ENCODE measurements at places on chromosomes 13 and 19.

DNA sequence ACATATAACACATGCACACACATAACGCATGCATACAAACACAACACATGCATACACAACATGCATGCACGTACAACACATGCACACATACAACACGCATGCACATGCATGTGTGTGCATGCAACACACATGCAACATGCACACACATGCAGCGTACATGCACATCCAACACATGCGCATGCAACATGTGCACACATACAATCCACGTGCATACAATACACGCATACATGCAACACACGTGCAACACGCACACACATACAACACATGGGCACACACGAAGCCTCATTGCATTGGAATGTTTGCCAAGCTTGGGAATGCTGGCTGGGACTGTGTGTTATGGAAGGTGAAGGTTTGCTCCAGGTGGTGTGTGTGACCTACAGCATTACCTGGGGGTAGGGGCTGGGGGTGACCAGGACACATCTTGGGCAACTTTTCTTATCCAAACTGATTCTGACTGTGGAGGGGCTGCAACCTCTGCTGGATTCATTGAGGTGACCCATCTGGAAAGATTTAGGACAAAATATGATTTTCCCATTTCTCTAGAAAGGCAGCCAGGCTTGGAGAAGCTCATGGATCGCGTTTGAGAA is 58.9 kb downstream of the SPACA7 start:
- no peak for DNase-seq

- DNase-seq: no peak
These were observed 884.2 kb downstream of the DIAPH3 start for GRCh38 chr13:59279576-59279975.

DNA sequence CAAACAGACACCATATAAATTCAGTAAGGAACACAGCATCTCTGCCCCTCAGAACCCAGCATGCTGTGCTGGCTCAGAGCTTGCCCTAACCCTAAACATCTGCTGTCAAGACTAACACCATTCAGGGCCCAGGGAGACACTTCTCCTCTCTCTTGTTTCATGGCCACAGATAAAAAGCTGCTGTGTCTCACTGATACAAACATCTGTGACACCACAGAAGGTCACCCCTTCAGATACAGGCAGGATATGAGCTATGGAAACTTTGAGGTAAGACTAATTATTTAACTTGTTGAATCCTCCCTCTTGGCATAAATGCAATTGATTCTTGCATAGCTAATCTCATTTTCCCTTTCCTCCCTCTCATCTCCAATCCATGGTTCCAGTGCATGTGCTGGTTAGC is 61.6 kb upstream of the GPR12 start:
- no peak for DNase-seq

GRCh38 chr13:80458543-80458942 is 117.6 kb upstream of the SPRY2 start:
- no peak for DNase-seq

DNA sequence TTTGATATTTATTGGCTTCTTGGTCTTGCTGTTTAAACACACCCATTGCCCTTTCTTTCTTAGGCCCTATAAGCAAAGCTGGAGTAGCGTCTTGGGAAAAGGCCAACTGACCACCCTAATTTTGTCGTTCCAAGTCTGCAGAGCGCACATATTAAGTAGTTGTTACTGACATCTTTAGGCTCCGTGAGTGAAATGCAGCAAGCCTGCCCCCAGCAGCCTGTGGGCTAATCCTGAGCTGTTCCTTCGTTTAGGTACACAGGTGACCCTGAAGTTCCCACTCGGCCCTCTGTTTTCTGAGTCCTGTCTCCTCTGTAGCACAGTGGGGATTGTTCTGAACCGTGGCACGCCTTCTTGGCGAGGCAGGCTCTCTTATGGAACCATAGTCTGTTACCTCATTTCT is 170.5 kb downstream of the STK24 start:
- DNase-seq: no peak

DNA sequence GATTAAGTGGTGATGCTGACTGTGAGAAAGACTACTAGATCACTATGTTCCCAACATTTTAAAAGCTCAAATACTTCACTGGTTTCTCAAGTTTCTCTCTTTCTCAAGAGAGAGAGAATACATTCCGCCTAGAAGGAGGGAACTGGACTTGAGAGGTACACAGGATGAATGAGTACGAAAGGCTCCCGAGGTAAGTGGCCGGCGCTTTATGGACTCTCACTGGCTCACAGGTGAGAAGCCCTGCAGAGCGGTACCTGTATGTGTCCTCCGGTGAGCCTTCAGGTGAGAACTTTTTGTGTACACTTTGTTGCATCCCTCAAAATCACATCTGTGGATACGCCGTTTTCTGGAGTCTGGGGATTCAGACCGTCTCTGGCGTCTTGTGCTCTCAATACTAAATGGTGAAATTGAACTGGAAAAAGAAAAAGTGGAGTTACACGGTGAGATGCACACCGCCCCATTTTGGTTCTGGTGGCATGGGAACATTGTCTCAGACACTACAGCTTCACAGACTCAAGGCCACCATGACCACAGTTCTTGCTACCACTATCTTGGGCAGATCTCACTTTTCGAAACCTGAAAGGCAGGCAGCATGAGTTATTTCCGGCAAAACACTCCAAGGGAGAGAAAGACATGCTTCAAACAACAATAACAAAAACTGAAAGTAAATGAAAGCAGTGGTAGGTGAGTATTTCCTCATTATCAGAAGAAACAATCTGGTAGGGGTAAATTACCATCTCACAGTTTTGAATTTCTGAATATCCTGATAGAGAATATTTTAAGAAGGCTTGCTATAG is 418.9 kb downstream of the KLF12 start:
- DNase-seq: no peak

GRCh38 chr19:7288977-7289376 is 5.2 kb downstream of the INSR start:
- no peak for DNase-seq

DNA sequence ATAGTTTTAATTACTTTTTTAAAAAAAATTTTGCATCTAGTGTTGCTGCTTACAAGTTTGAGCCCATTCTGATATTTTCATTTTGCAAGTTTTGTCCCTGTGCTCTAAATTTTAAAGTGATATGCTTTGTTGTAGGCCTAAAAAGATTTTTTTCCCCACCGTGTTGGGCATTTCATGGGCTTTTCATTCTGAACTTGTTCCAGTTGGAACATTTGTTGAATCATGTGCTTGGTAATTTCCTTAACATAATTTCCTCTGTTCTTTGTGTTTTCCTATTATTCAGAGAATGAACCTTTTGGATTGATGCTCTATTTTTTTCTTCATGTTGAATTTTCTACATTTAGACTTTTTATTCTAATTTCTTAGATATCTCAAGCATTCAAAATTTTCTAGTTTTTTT is 206.4 kb upstream of the SPRY2 start:
- no peak for DNase-seq

- no peak for DNase-seq
These were observed 62.5 kb downstream of the TNFRSF19 start for GRCh38 chr13:23632741-23633140.

GRCh38 chr19:1237027-1237659 is 662 bp downstream of the CBARP start:
- DNase-seq: no peak

- DNase-seq: peak; percentile 32
These were observed 16.6 kb downstream of the MED4 start for GRCh38 chr13:48078251-48078656.

DNA sequence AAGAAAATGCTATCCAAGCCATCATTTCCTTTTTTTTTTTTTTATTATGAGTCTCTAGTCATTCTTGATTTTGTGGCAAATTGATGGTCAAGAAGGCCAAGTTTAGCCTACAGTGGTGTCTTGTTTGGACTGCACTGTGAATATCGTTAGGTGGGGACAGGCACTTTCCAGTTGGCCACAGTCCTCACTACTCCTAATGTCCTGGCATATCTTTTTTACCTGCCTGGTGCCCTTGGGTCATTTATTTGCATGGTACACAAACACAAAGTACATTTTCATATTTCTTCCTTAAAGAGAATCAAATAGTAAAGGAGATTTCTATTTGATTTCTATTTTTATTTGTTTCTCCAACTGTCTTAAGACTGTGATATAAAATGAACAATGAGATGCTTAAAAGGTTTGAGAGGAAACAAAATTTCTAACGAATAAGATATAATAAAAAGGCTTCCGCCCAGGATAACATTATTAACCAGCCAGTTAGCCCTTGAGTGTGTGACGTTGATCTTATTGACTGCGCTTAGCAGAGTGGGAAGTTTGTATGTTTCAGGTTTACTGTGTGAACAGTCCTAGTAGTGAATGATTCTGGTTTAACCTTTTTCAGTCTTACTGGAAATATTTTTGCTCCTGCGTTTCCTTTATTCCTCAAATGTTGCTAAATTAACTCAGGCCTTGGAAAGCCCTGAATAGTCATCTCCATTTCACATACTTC is 312.0 kb downstream of the ATP8A2 start:
- DNase-seq: no peak

GRCh38 chr19:40862785-40863184 is 12.5 kb upstream of the CYP2A6 start:
- DNase-seq: no peak

- DNase-seq: no peak
These were observed 334.6 kb downstream of the MYO16 start for GRCh38 chr13:108963846-108964600.

DNA sequence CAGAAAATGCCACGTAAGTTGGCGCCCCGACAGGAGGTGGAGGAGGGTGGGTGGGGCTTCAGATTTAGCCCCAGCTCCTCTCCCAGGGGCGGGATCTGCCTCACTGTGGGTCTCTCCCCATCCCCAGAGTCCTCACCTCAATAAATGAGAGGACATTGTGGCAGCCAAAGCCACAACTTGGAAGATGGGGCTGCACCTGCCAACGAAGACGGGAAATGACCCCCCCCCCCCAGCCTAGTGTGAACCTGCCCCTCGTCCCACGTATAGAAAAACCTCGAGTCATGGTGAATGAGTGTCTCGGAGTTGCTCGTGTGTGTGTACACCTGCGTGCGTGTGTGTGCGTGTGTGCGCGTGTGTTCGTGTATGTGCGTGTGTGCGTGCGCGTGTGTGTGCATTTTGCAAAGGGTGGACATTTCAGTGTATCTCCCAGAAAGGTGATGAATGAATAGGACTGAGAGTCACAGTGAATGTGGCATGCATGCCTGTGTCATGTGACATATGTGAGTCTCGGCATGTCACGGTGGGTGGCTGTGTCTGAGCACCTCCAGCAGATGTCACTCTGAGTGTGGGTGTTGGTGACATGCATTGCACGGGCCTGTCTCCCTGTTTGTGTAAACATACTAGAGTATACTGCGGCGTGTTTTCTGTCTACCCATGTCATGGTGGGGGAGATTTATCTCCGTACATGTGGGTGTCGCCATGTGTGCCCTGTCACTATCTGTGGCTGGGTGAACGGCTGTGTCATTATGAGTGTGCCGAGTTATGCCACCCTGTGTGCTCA is 1.5 kb upstream of the TRAPPC5 start:
- no peak for DNase-seq

GRCh38 chr13:95833719-95834118 is 156.8 kb downstream of the DNAJC3 start:
- no peak for DNase-seq

GRCh38 chr13:27120011-27120410 is 51.6 kb downstream of the USP12 start:
- no peak for DNase-seq

GRCh38 chr19:49889687-49890348 is 6.9 kb downstream of the IL4I1 start:
- DNase-seq: peak; percentile 59

DNA sequence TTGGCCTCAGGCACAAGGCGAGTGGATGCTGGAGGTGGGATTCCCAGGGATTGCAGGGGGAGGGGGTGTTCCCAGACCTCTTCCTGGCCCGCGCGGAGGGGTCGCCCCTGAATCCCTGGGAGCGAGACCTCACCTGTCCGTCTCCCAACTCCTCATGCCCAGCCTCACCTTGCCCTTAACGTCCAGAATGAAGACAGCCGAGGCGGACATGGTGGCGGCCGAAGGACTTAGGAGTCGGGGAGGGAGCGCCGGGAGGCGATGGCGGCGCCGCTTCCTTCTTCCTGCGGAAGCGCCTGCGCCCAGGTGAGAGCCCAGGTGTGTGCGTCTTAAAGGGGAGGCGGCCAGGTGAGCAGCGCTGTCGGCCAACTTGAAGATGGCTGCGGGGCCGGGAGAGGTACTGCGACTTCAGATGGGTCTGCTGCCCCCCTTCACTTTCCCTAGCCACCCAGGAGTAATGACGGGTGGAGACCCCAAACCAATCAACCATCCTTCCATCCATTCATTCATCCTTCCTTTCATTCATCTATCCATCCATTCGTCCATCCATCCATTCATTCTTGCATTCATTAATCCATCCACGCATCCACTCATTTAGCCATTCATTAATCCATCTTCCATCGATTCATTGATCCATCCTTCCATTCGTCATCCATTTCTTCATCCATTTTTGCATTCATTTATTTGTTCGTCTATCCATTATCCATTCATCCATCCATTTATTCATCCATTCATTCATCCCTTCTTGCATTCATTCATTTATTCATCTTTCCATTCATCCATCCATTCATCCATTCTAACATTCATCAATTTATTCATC is at the start of gene AP1M2:
Gene AP1M2, minus strand, starts transcription at position 291 of the 817 bp plus-strand sequence. Its CDS starts 81 bp downstream, at position 210.
- no peak for DNase-seq

GRCh38 chr13:45104261-45104660 is 16.0 kb upstream of the GTF2F2 start:
- no peak for DNase-seq

DNA sequence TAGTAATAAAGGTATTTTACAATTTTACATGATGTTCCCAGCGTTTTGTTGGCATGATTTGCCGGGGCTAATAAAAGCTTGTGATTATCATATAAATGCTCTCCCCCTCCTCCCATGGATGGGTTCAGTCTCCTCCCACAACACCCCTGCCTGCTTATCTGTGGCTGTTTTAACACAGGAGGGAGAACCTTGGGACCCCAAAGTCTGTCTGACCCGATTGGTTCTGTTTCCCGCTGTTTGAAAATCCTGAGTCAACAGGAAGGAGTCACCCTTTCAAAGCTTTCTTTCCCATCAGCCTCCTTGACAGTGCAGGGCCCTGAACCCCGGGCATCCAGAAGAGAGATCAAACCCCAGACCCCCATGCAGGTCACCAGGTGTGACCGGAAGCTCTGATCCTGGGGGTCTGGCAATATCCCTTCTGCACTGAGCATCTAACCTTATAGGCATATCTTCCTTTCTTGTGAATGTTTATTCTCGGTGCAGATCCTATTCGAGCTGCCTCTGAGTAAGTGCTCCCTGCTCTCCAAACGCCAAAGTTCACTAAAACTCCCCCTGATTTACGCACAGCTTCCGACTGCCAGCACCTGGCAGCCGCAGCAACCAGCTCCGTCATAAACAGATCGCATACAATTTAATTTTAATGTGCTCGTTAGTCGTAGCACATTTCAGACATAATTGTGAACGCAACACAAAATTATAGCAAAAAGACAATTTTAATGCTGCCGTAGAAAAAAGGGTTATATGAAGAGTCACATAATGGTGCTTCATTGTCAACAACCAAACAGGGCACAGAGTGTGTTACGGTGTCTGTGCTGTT is 74.8 kb downstream of the TSHZ3 start:
- DNase-seq: no peak

DNA sequence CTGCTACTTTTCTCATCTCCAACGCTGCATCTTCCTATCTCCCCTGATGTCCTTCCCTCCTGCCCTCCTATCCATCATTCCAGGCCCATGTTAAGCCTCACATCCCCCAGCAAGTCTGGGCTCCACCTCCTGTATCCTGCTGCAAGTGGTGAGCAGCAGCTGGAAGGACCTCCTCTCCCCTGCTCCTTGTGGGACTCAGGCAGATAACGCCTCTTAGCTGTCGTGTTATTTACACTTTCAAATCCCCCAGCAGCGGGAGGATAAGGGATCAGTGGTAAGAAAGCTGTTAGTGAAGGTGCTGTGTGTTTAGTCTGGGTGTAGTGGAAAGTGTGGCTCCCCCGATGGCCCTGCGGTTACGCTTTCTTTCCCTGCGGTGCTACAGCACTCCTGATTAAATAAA is 211.9 kb downstream of the ZNF536 start:
- DNase-seq: no peak
